ENCODE measurements at places on chromosomes 12 and 14.

GRCh38 chr12:116490471-116490870, 68.7 kb upstream of the MAP1LC3B2 start:
- DNase-seq: no peak

DNA sequence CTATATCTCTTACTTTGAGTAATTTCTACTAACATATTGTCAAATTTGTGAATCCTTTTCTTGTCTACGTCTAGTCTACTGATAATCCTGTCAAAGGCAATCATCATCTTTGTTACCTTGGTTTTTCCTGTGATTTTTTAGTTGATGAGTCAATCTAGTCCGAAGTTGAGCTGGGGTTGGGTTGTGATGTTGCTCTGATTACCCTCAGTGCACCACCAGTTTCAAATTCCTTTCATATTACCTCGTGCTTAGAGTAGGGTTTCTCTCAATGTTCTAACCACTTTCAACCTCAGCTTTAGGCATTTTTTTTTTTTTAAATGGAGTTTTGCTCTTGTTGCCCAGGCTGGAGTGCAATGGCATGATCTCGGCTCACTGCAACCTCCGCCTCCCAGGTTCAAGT, 186.8 kb downstream of the BTG1 start:
- no peak for DNase-seq

DNA sequence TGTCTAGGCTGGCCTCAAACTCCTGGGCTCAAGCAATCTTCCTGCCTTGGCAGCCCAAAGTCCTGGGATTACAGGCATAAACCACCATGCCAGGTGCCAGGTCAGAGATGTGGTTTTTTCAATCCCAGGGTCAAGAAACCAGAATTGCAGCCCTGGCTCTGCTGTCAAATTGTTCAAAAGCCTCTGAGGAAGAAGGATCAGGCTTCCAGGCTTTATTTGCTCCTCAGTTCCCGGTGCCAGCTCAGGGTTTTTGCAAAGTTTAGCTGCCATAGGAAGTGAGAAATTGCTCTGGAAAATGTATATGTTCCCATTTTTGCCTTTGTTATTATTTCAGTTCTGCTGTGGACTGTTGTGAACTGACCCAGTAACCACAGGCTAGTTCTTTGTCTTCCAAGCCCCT, 28.7 kb downstream of the WNT5B start:
- no peak for DNase-seq

DNA sequence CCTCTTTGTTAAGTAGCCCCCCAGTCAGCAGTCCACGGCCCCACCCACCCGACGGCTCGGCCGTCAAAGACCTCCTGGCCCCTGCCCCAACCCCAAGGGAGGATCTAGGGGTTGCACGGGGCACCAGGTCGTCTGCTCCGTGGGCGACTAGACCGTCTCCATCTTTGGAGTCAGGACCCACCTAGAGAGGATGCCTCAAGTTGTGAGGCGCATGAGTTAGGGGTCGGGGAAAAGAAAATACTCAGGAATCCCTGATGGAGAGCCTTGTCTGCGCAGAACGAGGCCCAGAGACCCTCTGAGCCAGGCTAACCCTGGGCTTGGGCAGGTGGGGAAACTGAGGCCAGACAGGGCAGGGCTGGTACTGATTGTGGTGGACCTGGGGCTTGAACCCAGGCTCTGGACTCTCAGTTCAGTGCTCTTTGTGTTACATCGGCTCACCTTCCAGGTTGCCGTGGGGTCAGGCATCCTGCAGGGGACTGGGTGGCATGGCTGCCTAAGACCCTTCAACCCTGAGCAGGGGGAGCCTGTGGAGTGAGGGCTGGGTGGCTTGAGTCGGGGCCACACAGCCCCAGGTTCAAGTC, 839 bp downstream of the OTUB2 start:
- no peak for DNase-seq

DNA sequence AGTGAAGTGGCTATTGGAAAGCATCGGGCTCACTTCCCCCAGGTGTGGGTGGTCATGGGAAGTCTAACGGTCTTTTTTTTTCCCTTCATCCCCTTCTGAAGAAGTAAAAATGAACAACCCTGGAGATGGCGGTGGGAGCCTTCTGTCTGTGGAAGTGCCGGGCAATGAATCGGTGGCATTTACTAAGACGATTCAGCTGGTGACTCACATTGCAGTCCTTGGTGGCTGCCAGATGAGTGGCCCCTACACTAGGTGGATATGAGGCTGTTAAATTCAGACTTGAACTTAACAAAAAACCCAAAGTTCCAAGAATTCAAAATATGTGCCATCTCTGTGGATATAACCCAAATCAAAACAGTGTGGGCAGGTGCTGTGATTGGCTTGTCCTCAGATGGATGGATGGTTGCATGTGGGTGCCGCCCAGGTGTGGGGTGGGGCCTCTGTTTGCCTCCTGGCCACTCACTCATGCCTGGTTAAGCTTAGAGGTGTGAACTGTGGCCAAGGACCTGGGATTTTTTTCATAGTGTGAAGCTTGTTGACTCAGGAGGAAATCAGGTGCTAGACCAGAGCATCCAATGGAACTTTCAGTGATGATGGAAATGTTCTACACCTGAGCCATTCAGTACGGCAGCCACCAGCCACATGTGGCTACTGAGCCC, 176.7 kb upstream of the NOS1 start:
- no peak for DNase-seq

DNA sequence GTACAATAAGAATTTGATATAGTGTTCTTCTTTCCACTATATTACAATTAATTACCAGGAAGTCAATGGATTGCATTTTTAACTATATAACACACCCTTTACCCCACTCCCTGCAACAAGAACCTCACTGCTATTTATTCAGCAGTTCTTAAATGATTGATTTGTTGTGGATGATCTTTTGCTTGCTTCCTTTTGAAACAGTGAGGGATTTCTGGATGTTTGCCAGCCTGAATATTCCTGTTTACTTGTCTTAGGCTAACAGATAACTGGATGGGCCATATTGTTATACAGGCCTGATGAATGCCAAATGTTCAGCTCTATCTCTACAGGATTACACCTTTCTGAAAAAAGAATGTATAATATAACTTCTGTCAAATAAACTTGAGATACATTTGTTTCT, 497.6 kb downstream of the APAF1 start:
- no peak for DNase-seq

DNA sequence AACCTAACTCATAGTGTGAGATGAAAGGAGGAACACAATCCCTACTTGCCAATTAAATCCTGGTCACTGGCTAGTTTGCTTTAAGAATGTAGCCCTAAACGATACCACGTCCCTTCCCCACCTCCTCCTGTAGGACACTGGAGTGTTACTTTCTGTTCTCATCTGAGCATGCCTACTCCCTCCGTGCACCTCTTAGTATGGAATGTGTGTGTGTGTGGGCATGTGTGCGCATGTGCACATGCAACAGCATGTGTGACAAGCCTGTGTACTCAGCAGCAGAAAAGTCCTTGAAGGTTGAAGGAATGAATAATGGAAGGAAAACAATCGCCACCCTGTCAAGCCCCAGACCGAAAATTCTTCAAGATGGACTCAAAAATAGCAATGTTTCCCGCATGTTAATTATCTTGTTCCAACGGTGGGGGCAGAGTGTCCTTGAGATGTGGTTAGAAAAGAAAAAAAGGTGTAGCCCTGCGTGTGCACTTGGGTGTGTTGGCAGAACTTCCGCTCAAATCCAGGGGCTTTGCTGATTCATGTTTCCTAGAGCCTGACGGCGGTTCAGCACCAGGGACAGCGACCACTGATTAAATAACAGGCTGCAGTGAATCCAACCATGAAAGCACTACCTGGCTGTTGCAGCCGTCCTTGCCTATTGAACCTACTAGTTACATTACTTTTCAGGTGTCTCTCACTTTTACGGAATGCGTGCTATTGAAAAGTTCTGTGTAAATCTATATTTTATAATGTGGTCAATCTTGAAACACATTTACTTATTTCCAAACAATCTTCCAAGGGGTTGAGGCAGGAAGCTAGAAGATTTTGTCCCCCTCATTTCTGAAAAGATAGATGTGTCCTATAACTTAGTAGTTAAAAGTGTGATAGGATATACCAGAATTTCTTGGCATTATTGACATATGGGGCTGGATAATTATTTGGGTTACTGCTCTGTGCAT, 79.8 kb downstream of the SRRM4 start:
- DNase-seq: no peak

DNA sequence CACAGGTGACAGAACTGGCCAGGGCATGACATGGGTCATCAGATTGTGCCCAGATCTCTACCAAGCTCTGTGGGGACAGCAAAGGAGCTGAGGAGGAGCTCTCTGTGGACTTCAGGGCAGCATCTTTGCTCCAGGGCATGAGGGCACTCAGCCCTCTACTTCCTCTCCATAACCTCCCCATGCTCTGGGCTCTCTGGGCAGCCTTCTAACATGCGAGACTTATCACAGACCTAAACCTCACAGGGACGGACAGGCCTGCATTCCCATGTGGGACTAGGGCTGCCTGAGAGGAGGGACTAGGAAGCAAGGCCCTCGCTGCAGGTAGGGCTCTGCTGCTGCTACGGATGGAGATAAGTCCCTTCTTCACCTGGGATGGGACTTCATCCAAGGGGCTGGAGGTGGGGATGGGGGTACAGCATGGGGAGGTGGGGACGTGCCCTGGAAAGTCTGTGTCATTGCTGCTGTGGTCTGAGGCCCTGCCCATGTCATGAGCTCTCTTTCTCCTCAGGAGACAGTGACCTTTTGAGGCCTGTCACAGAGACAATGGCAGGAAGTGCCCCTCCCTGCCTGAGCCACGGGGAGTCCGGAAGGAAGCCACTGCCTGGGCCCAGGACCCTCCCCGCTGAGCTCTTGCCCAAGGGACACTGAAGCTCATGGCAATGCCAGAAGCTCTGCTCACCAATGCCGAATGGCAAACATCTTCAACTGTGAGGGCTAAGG, 44.1 kb downstream of the PITPNM2 start:
- DNase-seq: no peak

DNA sequence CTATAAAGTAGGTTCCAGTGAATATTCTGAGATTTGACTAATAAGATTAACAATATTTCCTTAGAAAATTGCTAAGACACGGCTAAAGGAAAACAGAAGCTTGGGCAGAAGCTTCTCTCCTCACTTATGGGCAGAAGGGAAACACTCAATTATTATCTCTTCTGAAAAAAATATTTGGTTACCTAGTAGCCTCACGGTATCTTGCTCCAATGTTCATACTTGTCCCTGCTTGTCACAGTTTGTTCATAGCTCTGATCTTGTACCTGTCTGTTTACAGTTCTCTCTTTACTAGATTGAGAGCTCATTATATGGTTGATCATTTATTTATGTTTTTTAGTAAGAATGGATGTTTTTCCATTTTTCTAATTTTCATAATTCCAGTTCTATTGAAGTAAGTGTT, 458.0 kb upstream of the ATP2B1 start:
- no peak for DNase-seq

DNA sequence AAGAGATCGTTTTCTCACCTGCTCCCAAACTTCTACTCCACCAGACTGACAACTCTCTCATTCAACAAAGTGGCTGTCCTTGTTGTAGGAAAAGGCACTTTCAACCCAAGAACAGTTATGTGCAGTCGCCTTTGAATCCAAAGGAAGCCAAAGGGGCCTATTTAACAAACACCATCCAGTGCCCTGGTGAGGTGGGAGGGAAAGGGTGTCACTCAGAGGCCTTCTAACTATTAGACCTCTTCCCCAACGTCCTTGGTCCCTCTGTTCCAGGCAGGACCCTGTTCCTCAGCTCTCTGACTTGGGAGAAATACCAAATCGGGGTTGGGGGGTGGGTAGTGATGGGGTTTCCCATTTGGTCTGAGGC, 3.2 kb downstream of the SIX4 start:
- DNase-seq: no peak

DNA sequence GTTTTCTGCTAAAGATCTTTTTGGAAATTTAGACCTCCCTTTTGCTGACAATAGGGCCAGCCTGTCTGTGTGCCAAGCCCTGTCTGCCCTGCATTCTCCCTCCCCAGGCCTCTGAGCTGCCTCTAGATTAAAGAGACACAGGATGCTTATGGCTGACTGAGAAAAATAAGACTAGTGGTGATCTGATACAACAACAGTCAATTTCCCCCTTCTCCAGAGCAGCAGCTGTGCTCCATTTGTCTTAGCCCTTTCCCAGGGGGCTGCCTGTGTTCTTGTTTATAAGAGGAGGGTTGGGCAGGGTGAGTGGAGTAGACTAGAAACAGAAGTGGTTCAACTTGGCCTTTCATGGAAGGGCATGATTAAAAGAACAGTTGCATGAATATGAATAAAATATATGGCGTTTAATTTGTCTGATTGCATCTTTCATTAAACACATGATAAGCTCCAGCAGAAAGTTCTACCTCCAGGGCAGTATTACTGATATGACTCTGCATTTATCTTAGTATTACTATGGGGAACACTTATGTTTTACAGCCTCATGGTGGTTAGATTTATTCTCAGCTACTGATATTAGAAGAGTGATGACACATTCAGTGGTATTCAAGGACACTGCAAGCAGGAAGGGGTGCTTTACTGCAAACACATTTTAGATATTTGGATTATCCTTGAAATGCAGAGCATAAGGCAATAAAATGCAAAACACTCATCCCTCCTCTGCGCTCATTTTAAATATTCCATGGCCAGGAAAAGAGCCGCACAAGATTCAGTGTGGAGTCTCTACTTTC, 150.2 kb upstream of the CLEC14A start:
- DNase-seq: no peak

DNA sequence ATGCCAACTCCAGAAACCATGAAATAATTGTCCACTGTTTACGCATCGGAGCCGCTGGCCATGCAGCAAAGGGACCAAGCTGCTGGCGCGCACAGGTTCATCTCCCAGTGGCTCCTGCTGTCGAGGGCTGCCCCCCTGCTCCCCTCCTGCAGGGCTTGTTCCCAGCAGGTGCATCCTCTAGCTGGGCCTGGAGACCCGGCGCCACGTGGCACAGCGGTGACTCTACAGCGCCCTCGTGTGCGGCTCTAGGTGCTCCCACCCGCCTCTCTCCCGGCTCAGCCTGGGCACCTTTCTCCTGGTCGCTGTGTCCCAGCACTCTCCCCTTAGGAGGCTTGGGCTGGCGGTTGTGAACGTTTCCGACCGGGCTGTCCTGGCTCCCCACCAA, 37.5 kb upstream of the INF2 start:
- DNase-seq: no peak

DNA sequence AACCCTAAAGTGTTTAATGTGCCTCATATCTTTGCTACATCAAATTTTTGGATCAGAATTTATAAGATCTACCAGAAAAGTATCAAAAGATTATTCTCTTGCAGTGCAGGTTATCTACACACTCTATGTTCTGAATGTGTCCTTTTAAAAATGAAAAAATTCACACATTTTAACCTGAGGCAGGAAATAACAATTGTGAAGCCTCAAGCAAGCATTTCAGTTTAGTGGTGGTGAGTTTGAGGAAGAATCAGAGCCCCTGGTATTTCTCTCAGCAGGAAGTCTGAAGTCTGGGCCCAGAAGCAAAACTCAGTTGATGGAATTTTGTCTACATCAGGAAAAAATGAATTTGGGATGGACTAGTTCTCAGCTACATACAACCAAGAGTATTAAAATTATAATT, 137.0 kb upstream of the PZP start:
- no peak for DNase-seq

DNA sequence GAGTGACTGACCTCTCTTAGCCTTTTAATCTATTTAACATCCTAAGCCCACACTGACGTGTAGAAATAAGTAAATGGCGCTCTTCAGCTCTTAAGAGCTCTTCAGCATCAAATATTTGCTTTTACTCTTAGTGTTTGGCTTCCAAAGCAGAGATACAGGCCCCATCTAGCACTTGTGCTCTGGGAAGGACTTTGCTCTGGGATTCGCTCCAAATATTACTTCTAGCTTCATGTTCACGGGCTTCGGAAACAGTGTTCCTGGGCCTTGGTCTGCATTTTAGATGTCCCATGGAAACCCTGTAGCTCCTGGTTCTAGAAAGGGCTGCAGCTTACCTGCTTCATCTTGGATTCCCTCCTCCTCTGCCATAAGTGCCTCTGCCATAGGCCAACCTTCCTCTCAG, 2.7 kb upstream of the NKX2-8 start:
- DNase-seq: no peak
